H9 (cell line): ENCODE measurements at places on chromosomes 4 and X. TPM values are rescaled to one million over a fixed set of nuclear protein-coding genes. Genes with fewer than 3 reads are reported as not detected.
A peak's percentile ranks its signal among the peaks of the same experiment; 100 is the strongest.

DNA sequence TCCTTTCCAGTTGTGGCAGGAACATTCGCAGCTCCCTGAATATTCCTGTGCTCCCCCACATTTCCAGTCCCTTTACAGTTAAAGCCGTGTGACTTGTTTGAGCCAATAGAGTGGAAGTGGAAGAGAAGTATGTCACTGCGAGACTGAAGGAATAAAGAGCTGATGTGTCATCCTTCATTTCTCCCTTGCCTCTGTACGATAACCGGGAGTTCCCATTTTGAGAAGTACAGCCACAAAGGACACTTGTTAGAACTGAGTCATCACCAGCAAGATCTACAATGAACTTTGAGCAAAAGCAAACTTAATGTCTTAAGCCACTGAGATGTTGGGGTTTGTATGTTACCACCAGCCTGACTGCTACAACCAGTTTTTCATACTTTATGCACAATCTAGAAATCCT is 92.3 kb downstream of the SPRY1 start:
- H3K27ac ChIP-seq: no peak overlapping the region
- no peak overlapping the region for H3K4me3 ChIP-seq
- no peak for DNase-seq
- peaks cover 3% of the 10 kb centered on the region; the same call in 1 of the 2 replicates for H3K36me3 ChIP-seq
- H3K4me1 ChIP-seq: no peaks in the 10 kb centered on the region

- no peaks in the 10 kb centered on the region for H3K27me3 ChIP-seq
- H3K36me3 ChIP-seq: peaks cover 21% of the 10 kb centered on the region
- no peak overlapping the region for H3K4me3 ChIP-seq
- no peaks in the 10 kb centered on the region for H3K4me1 ChIP-seq
These were observed 11.1 kb downstream of the SLC25A43 start for GRCh38 chrX:119410027-119410819.

The POU4F2 gene
- not detected in 2 replicates for total RNA-seq

DNA sequence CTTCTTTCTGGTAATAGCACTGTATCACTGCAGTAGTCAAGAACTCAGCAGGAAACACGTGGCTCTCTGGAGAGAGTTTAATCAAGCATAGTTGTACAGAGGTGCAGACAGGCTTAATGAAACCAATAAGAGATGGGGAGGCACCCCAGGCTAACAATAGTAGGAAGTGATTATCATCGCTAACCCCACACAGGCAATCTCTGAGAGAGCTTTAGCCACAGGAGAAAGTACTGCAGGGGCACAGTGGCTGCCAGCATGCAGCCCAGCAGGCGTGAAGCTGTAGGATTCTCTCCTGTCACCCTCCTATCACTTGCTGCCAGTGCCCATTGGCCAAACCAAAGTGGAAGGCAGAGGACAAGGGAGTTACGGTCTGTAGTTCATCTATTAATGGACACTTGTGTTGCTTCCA is 450.0 kb upstream of the RASGEF1B start:
- no peaks in the 10 kb centered on the region for H3K36me3 ChIP-seq
- H3K4me1 ChIP-seq: no peaks in the 10 kb centered on the region
- H3K4me3 ChIP-seq: no peak overlapping the region
- H3K27ac ChIP-seq: no peak overlapping the region

GRCh38 chr4:145541346-145541745 is 59.7 kb downstream of the SMAD1 start:
- H3K4me3 ChIP-seq: no peak overlapping the region
- H3K27me3 ChIP-seq: no peaks in the 10 kb centered on the region
- H3K4me1 ChIP-seq: peaks cover 4% of the 10 kb centered on the region; the same call in 1 of the 2 replicates

GRCh38 chrX:1394731-1395501 is 3.0 kb upstream of the SLC25A6 start:
- H3K4me3 ChIP-seq: peak overlapping the region; percentile 95
- no peak overlapping the region for H3K27ac ChIP-seq
- DNase-seq: no peak

The AMOT gene
- total RNA-seq: 17.6 and 19.9 TPM in 2 replicates

The F9 gene
- total RNA-seq: not detected in 2 replicates

GRCh38 chr4:100849319-100849718 is 331.5 kb upstream of the EMCN start:
- no peaks in the 10 kb centered on the region for H3K27me3 ChIP-seq
- H3K27ac ChIP-seq: no peak overlapping the region
- DNase-seq: no peak
- H3K36me3 ChIP-seq: no peaks in the 10 kb centered on the region
- no peaks in the 10 kb centered on the region for H3K4me1 ChIP-seq
